ENCODE measurements at places on chromosomes 11 and 22. TPM values are rescaled to one million over a fixed set of nuclear protein-coding genes. Genes with fewer than 3 reads are reported as not detected.

The OR5B21 gene
- not detected for total RNA-seq

The FIBIN gene
- total RNA-seq, result not detected

The GNG3 gene
- total RNA-seq, result 2.6 TPM

The DDTL gene
- total RNA-seq, result not detected

The IFITM10 gene
- total RNA-seq, result 1.0 TPM

The KDM4E gene
- total RNA-seq, result not detected

The GLB1L2 gene
- 8.4 TPM for total RNA-seq

The POU2AF1 gene
- 0.36 TPM for total RNA-seq

The TSSK2 gene
- total RNA-seq, result not detected

The DRD4 gene
- total RNA-seq, result 2.7 TPM

The KCNJ5 gene
- 0.88 TPM for total RNA-seq

The MMP11 gene
- total RNA-seq, result 18.1 TPM

The SYTL2 gene
- 2.1 TPM for total RNA-seq

The DDX25 gene
- total RNA-seq, result 8.4 TPM

The LRRC4C gene
- total RNA-seq, result 0.95 TPM

The C1QTNF4 gene
- 9.9 TPM for total RNA-seq

The OR10A2 gene
- not detected for total RNA-seq

The CARD18 gene
- not detected for total RNA-seq

The DLG2 gene
- total RNA-seq, result 8.4 TPM

The MRPL17 gene
- 57.6 TPM for total RNA-seq

The MS4A7 gene
- not detected for total RNA-seq

The TRIM29 gene
- total RNA-seq, result not detected

The TREH gene
- not detected for total RNA-seq

The OR4D5 gene
- total RNA-seq, result not detected

The MRGPRX3 gene
- total RNA-seq, result not detected

The OR10S1 gene
- not detected for total RNA-seq

The MFRP gene
- not detected for total RNA-seq

Data from endodermal cell (in vitro differentiated cells).